ENCODE measurements at places on chromosomes 6 and 20. TPM values are rescaled to one million over a fixed set of nuclear protein-coding genes. Genes with fewer than 3 reads are reported as not detected.

GRCh38 chr6:36755435-36756348 is 58.1 kb downstream of the RAB44 start:
- peak; percentile 87 for DNase-seq
- peak overlapping the region; percentile 32 for H3K4me3 ChIP-seq

DNA sequence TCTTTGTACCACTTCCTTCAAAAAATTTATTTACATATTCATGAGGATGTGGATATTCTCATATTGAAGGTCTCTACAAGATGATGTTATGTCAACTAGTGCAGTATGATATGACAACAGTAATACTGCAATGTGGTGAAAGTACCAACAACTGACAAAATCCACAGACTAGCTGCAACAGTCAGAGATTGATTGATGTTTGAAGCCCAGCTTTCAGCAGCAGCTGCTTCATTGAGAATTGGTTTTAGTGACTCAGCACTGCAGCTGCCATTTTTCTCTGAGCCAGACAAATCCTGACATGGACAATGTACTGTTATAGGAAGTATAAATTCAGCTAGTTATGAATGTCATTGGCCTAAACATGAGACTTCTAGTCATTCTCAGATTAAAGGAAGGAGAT is 53.8 kb downstream of the PKIB start:
- no peak for DNase-seq
- H3K27me3 ChIP-seq: peaks cover 2% of the 10 kb centered on the region
- H3K27ac ChIP-seq: no peak overlapping the region
- H3K4me3 ChIP-seq: no peak overlapping the region
- H3K36me3 ChIP-seq: no peaks in the 10 kb centered on the region
- no peaks in the 10 kb centered on the region for H3K4me1 ChIP-seq

BMP2 gene
- total RNA-seq: not detected

GRCh38 chr6:110239526-110240274 is 59.5 kb downstream of the CDC40 start:
- peaks cover 12% of the 10 kb centered on the region for H3K36me3 ChIP-seq
- H3K4me1 ChIP-seq: no peaks in the 10 kb centered on the region
- no peak overlapping the region for H3K4me3 ChIP-seq
- DNase-seq: no peak
- H3K27ac ChIP-seq: no peak overlapping the region

GLP1R gene
- total RNA-seq: 0.94 TPM

DNA sequence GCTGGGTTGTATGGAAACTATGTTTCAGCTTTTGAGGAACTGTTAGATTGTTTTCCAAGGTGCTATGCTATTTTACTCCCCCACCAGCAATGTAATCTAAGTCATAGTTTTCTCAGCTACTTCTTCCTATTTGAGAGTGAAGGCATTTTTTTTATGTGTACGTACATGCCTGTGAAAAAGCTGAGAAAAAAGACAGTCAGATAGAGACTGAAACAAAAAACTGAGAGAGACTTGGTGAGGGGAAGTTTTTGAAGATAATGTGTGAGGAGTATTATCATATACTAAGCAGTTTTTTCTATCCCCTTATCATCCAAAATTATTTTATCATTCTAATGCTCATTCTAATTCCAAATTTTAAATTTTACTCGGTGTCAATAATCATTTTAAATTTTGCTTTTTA is 780.0 kb downstream of the BCKDHB start:
- no peaks in the 10 kb centered on the region for H3K27me3 ChIP-seq
- no peaks in the 10 kb centered on the region for H3K4me1 ChIP-seq
- H3K36me3 ChIP-seq: no peaks in the 10 kb centered on the region
- no peak overlapping the region for H3K27ac ChIP-seq
- no peak for DNase-seq
- H3K4me3 ChIP-seq: no peak overlapping the region

DNA sequence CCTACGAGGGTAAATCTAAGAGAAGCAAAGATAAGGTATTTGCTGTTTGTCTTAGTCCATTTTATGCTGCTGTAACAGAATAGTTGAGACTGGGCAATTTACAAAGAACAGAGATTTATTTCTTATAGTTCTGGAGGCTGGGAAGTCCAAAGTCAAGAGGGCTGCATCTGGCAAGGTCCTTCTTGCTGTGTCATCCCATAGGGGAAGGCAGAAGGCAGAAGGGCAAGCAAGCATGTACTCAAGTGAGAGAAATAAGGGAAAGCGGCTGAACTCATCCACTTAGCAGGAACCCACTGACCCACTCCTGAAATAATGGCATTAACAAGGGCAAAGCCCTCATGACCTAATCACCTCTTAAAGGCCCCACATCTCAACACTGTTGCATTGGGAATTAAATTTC is 102.7 kb downstream of the AGPAT4 start:
- H3K36me3 ChIP-seq: peaks cover 5% of the 10 kb centered on the region
- DNase-seq: no peak

DNA sequence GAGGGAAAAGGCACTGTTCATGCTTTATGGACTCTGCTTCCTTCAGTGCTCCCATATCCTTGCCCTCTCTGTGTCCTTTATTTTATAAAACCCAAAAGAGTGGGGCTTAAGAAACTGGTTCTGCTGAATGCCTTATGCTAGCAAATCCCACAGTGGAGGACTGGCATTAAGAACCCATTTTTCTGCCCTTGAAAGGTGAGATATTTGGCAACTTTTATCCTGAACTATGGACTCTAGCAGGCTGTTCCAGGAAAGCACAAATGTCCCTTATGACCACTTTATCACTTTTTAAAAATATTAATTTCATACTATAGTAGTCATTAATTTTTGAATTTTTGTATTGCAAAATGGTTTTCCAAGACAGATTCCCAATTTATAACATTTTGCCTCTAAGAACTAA is 93.3 kb downstream of the ADAT2 start:
- peaks cover 2% of the 10 kb centered on the region for H3K36me3 ChIP-seq
- H3K4me3 ChIP-seq: no peak overlapping the region
- no peaks in the 10 kb centered on the region for H3K4me1 ChIP-seq
- H3K27ac ChIP-seq: no peak overlapping the region
- no peak for DNase-seq

- H3K4me1 ChIP-seq: peaks cover 17% of the 10 kb centered on the region
- no peak for DNase-seq
- peaks cover 5% of the 10 kb centered on the region for H3K36me3 ChIP-seq
- no peaks in the 10 kb centered on the region for H3K27me3 ChIP-seq
- H3K27ac ChIP-seq: peak overlapping the region; percentile 93
Observed at GRCh38 chr6:139028215-139028657, 309 bp upstream of the ABRACL start.

DNA sequence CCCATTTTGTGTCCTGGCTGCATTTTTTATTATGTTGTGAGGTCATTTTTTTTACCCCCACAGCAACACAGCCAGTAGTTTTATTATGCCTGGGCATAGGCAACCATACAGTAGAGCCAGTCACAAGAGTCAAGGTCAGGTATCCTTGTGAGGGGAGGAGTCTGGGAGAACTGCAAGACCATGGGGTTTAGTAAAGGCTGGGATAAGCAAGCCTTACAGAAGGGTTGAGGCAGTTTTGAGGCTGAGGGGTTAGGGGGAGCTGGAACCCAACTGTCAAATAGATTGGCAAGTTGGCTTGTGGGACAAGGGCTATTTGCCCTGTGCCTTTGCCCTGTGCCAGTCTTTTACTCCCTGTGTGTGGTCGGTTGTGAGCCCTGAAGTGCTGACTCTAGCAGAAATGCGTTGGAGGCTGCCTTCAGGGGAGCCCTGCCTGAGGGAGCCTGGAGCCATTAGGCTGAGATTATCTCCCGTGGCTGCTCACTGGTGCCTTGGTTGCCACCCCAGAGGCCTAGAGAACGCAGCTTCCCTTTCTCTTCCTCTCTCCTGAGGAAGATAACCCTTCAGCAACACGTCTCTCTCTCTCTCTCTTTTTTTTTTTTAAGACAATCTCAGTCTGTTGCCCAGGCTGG is 31.1 kb downstream of the RALY start:
- H3K27me3 ChIP-seq: no peaks in the 10 kb centered on the region
- H3K4me3 ChIP-seq: no peak overlapping the region
- peaks cover 72% of the 10 kb centered on the region for H3K4me1 ChIP-seq
- no peak overlapping the region for H3K27ac ChIP-seq

GRCh38 chr20:914727-915498 is 1.2 kb downstream of the ANGPT4 start:
- H3K4me3 ChIP-seq: no peak overlapping the region
- H3K27ac ChIP-seq: no peak overlapping the region
- peaks cover 8% of the 10 kb centered on the region for H3K27me3 ChIP-seq
- DNase-seq: no peak
- H3K36me3 ChIP-seq: no peaks in the 10 kb centered on the region

- H3K36me3 ChIP-seq: no peaks in the 10 kb centered on the region
- peaks cover 4% of the 10 kb centered on the region for H3K4me1 ChIP-seq
- no peak overlapping the region for H3K27ac ChIP-seq
Observed at GRCh38 chr6:3426091-3426926, 30.5 kb downstream of the SLC22A23 start.

GRCh38 chr20:17666481-17666880 is 15.6 kb downstream of the RRBP1 start:
- no peak overlapping the region for H3K27ac ChIP-seq
- no peak for DNase-seq
- no peaks in the 10 kb centered on the region for H3K27me3 ChIP-seq
- peaks cover 7% of the 10 kb centered on the region for H3K36me3 ChIP-seq
- H3K4me3 ChIP-seq: no peak overlapping the region
- H3K4me1 ChIP-seq: peaks cover 48% of the 10 kb centered on the region

TRIM40 gene
- not detected for total RNA-seq

DNA sequence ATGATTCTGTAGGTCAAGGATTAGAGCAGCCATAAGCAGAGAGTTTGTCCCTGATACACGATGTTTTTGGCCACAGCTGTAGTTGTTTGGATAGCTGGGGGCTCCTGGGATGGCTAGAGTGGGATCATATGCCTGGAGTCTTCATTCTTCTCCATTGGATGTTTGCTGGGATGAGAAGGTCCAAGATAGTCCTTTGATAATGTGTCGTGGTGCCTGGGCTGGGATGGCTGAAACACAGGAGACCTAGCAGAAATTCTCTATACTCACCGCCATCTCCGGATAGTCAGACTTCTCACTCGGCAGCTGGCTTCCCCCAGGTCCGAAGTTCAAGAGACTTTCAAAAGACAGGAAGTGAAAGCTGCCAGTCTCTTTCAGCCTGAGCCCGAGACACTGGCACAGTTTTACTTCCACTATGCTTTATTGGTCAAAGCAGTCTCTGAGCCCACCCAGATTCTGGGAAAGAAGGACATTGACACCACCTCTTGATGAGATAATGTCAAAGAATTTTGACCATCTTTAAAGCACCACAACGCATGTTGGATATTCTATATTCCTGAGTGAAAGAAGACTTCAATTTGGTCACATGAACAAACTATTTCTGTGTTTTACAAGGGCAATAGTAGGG is 16.0 kb downstream of the MARCKS start:
- peaks cover 8% of the 10 kb centered on the region for H3K4me1 ChIP-seq
- H3K36me3 ChIP-seq: no peaks in the 10 kb centered on the region
- no peak overlapping the region for H3K27ac ChIP-seq
- H3K27me3 ChIP-seq: peaks cover 23% of the 10 kb centered on the region

ADGB gene
- not detected for total RNA-seq

DNA sequence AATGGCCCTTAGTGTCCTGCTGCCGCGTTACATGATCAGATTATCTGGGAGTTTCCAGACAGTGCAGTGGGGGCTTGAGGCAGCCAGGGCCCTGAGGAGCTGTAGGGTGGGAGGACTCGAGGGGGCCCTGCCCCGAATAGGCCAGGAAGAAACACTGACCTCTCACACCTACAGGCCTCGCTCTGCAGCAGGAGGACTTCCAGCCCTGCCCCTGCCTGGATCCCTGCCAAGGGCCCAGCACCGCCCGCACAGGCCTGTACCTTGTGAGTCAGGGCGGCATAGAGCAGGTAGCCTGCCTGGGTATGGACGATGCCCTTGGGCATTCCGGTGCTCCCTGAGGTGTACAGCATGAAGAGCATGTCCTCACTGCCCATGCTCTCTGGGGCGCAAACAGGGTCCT is 30.1 kb upstream of the APMAP start:
- H3K27me3 ChIP-seq: no peaks in the 10 kb centered on the region
- no peak overlapping the region for H3K4me3 ChIP-seq
- peaks cover 4% of the 10 kb centered on the region for H3K4me1 ChIP-seq
- no peak overlapping the region for H3K27ac ChIP-seq
- peaks cover 3% of the 10 kb centered on the region for H3K36me3 ChIP-seq

Data from activated CD4-positive, alpha-beta T cell treated with anti-CD3 and anti-CD28 coated beads for 36 hours (primary cell).